ENCODE measurements at places on chromosomes 3 and 15.

DNA sequence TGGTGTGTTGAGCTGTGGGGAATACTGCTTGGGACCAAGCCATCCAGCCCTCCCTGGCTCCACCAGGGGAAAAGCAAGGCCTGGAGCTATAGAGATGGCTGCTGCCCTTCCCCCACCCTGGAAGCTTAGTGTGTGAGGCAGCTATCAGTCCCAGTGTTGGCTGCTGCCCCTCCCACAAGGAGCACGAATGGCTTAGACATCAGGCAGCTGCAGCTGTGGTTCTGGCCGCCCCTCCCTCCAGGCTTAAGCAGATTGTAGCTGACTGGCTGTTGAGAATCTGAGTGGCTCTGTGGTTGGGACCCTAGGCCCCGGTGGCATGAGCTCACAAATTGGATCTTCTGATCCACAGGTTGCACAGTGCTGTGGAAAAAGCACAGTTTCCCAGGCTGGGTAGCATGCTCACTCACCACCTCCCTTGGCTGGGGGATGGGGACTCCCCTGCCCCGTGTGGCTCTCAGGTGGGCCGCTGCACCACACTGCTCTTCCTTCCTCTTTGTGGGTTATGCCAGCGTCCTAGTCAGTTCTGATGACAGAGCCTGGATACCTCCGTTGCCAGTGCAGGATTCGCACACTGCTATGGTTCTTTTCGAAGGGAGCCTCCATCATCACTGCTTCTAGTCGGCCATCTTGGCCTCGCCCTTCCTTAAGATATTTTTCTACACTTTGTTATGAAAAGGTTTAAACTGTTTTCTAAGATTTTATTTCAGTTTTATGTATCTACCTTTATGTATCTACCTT is 21.2 kb upstream of the SUCNR1 start:
- no peak for DNase-seq

GRCh38 chr3:170765419-170766078 is 104.4 kb downstream of the RPL22L1 start:
- DNase-seq, result no peak

GRCh38 chr3:129629011-129629410 is 22.5 kb upstream of the PLXND1 start:
- DNase-seq, result no peak

DNA sequence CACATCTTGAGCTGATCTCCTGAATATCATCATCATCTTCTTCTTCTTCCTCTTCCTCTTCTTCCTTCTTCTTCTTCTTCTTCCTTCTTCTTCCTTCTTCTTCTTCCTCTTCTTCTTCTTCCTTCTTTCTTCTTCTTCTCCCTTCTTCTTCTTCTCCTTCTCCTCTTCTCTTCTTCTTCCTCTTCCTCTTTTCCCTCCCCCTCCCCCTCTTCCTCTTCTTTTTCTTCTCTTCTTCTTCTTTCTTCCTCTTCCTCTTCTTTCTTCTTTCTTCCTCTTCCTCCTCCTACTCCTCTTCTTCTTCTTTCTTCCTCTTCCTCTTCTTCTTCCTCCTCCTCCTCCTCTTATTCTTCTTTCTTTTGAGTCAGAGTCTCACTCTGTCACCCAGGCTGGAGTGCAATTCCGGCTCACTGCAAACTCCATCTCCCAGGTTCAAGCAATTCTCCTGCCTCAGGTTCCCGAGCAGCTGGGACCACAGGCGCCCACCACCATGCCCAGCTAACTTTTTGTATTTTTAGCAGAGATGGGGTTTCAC is 197.9 kb upstream of the NANOGP8 start:
- no peak for DNase-seq

DNA sequence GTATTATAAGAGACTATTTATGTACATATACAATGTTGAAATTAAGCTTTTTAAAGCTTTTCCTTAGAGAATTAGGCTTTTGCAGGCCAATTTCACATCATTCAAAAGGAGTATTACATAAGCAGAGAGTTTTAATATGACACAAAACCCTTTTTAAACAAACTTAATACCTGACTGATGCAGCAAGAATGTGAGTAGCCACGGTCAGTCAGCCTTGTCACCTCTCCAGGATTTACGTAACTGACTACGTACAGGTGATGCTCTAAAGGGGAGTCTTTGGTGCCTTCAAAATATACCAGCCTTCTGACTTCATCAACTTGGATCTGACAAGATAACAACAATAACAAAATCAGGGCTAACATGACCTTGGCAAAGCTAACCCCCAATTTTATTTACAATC is 44.2 kb upstream of the IGDCC4 start:
- no peak for DNase-seq

GRCh38 chr3:124680521-124680920 is 49.7 kb upstream of the UMPS start:
- no peak for DNase-seq

DNA sequence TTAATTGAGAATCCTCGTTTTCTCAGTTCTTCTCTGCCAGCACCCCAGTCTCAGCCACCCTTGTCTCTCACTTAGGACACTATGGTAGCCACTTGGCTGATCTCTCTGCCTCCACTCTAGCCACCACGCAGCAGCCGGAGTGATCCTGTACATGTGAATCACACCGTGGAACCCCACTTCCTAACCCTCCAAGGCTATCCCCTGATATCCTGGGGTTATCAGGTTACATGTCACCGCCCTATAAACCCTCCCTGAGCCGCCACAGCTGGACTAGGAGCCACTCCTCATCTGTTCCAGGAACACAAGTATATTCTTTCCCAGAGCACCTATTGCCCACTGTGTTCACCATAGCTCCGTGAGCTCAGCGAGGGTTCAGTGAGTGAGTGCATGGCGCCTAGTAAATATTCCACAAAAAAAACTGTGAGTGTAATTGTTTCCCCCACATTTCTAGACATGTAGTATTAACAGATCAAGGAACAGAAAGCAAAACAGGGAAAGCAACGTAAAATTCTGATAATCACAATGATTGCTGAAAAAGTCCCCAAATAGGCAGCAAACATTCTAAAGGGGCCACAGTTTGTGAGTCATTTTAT is 661 bp upstream of the PARP14 start:
- peak; percentile 14 for DNase-seq

- no peak for DNase-seq
These were observed 15.4 kb upstream of the OXTR start for GRCh38 chr3:8784676-8785435.

DNA sequence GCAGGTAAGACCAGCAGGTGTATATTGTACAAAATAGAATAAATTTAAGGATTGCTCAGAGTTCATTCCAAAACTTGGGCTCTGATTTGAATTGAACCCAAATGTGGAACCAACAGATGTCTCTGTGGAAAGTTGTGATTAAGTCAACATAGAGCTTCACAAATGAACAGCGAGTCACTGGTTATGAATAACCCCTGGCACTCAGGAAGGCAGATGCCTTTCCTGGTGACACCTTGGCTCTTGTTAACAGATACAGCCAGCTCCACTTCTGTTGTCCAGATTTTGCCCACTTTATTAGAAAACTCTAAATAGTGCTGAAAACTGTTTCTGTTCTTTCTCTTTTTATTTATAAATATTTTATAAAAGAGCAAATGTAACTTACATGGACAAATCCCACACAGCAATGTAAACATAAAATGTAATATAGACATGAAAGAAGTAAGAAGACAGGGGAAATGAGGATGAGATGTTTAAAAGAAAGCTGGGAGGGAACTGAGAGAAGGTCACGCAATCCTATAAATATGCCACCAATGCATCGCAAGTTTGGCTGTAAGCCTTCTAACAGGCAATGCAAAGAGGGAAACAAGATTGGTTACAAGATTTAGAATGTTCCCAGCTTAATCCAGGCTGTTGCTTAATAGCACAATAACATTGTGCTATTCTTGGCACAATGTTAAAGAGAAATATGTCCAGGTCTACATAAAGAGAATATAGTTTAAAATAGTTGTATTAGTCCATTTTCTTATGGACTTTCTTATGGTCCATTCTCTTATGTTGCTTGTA is 495.5 kb downstream of the TAFA4 start:
- DNase-seq, result no peak

DNA sequence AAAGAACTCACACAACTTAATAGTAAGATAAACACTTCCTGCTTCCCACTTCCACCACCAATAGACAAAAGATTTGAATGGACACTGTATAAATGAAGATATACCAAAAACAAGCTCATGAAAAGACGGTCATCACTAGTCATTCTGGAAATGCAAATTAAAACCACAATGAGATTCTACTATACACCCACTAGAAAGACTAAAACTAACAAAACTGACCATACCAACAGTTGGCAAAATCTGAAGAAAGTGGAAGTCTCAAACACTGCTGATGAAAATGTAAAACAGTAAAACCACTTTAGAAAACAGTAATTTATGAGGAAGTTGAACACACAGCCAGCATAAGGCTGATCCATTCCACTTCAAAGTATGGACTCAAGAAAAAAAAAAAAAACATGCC is 35.6 kb upstream of the CD96 start:
- DNase-seq, result no peak

DNA sequence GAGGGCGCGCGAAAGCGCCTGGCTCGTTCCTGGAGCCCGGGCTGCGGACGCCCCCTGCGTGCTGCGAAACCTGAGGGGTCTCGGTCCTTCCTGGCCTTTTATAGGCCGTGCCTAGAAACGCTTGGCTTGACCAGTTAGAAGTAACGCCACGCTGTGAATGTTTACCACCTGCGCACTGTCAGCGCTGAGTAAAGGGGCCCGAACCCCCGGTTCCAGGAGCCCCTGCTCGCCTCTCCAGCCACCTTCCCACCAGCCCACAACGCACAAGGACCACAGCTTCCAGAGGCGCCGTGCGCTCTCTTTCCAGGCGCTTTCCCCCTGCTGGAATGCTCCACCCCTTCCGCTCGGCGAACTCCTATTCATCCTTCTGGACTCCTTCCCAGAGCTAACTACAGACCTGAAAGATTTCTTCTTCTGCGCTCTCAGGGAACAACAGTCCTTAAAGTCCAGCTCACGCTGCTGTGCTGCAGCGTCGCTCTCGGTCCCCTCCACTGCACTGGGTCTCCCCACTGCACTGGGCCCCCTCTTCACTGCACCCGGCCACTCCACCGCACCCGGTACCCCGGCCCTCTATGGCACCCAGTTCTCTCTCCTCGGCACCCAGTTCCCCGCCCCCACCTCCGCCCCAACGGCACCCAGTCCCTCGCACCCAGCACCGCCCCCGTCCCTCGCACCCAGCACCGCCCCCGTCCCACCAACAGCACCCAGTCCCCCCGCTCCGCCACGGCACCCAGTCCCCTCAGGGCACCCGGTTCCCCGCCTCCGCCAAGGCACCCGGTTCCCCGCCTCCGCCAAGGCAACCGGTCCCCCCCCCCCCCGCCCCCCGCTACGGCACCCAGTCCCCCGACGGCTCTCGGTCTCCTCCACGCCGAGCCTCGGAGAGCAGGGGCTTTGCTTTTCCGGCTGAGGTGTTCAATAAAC is 69.8 kb downstream of the SQOR start:
- peak; percentile 46 for DNase-seq

DNA sequence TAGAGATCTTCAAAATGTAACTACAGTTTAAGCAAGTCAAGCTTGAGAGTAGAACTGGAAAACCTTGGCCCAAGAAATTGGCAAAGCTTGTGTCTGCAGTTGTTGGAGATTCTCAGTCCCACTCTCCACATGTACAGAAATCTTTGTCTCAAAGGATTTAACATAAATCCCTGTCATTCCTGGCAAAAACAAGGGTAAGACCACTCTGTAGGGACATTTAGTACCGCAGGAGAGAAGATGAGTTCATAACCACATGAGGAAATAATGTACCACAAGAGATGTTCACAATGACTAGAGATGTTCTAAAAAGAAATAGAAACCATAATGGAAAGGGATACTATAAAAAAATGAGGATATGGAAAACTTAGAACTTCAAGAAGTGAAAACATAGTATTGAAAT is 73.7 kb downstream of the RAB7A start:
- no peak for DNase-seq

GRCh38 chr3:101725194-101725889 is 928 bp downstream of the CEP97 start:
- peak; percentile 39 for DNase-seq

- no peak for DNase-seq
These were observed 4.6 kb downstream of the SPSB4 start for GRCh38 chr3:141055536-141056445.

GRCh38 chr15:95910643-95911212 is 419.8 kb upstream of the NR2F2 start:
- no peak for DNase-seq

DNA sequence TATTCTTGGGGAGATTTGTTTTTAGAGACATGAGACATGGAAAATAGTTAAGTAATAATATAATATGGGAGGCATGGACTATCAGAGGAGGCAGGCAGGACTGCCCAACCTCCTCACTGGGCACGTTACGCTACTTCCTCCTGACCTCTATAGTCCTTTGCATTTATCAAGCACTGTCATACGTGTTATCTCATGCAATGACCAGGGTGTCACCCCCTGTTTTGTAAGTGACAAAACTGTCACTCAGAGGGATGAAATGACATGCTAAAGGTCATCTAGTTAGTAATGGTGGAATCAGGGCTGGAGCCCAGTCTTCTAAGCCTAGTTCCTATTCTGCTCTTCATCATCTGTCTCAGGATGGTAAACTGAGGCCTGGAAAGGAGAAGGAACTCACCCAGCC is 66.7 kb downstream of the ST6GAL1 start:
- DNase-seq, result no peak

DNA sequence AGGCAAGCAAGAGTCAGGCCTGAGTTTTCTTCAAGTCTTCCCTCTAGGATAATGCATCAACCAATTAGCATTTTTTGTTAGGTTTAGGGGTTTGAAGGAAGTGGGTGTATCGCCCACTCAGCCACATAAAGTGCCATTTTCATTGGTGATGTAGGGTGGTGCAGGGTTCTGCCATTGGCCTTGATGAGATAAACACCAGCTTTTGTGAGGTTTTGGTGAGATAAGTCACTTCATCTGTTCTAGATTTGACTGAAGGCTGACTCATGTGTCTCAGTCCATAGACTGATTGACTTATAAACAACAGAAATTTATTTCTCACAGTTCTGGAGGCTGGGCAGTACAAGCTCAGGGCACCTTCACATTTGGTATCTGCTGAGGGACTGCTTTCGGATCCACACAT is 84.5 kb upstream of the C3orf80 start:
- no peak for DNase-seq

- DNase-seq, result no peak
These were observed 119.7 kb upstream of the THRB start for GRCh38 chr3:24614359-24614758.

DNA sequence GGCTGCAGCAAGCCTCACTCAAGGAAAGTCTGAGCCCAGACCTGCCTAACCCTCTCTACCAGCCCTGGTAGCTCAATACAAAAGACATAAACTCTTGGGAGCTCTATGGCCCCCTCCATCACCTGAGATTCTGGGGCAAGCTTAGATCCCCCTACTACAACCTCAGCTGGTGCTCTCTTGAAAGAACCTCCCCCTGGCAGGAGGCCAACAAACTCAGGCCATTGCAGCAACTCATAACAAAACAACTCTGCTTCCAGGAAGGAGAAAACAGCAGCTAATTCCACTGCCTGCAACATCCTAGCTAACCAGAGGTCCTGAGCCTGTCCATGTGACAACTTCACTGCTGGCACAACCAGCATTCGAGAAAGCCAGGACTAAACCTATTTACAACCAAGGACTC is 169.2 kb downstream of the ROBO1 start:
- no peak for DNase-seq

- DNase-seq, result no peak
These were observed 96.6 kb upstream of the WNT7A start for GRCh38 chr3:13976469-13976868.

- no peak for DNase-seq
These were observed 42.2 kb downstream of the C3orf38 start for GRCh38 chr3:88191872-88192409.
